ENCODE measurements at places on chromosomes 6 and 20.
A peak's percentile ranks its signal among the peaks of the same experiment; 100 is the strongest.

- DNase-seq: no peak
Observed at GRCh38 chr6:130116273-130116672, 97.9 kb downstream of the L3MBTL3 start.

- DNase-seq: peak; percentile 20
Observed at GRCh38 chr20:438571-439469, 23.5 kb downstream of the TBC1D20 start.

DNA sequence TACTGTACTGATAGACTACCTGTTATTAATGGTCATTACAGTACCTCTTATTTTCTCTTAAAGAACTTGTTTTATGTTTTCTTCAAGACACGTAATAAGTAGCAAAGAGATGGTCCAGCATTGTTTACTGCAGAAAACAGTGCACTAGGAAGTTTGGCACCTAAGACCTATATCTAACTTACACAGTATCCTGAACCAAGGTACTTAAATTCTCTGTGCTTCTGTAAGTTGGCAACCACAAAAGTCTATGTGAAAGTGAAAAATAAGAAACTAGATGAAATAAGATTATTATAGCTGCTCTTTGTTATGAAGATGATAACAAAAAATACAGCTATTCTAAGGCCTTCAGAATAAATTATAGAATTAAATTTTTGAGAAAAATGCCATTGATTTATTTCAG, 411.7 kb upstream of the SOX4 start:
- DNase-seq: no peak

- DNase-seq: no peak
Observed at GRCh38 chr20:43151256-43151655, 38.5 kb downstream of the PTPRT start.

GRCh38 chr6:13165502-13166172, 162.7 kb downstream of the TBC1D7 start:
- no peak for DNase-seq

DNA sequence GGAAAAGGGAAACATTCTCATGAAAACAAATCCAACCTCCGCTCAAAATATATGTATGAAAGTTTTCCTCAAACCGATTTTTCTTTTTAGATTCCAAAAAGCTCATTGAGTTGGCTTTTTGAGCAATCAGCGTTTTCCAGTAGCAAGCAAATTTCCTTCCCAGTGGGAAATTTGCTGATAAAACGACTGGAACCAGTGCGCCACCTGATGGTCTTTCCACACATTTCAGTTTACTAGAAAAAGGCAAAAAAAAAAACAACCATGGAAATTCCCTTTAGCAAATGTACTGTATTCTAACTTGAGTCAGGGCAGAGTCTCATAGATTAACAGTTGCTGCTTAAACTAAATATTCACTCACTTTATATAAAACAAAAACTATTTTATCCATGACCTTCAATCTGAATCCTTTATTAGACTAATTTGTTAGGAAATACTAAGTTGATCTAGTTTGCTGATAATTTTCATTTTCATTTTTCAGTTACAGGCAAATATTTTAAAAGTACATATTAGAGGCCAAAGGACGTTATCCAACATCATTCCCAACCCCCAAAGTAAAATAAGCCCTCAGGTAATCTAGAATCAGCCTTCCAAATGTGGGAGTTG, 271.5 kb downstream of the FOXA2 start:
- no peak for DNase-seq

DNA sequence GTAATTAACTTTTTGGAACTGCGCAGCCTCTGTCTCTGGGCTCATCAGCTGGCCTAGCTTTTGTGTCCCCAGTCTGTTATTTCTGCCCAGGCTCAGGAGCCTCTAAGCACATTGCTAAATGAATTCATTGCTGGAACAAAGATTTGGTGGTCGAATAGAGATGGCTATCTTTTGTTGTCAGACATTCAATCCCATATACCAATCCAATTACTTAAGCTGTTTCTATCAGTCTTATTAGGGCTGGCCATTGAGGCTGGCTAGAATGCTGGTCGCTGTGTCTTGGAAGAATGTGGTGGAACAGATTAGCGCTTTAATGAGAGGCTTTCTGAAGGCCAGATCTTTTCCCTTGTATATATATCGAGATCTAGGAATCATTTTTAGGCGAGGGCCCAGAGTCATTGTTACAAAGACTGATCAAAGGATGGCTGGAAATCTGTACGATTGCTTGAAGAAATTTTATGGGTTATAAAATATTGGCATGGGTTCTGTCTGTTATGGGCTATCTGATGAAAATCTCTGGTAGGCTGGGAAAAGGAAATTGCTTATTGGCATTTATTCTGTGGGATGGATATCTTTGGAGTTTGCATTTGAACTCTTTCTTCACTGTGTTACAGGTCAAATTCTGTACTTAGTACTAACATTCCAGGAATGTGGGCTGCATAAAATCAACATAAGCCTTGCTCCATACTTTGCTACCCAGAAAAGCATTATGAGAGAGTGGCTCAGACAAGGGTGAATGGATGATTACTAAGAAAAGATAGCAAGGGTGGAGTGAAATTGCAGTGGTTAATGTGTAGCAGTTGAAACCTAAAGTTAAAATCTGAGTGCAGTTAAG, 34.8 kb upstream of the JAG1 start:
- no peak for DNase-seq

- DNase-seq: no peak
Observed at GRCh38 chr6:52858416-52858815, 17.8 kb upstream of the GSTA5 start.

Measured in stimulated activated CD8-positive, alpha-beta memory T cell treated with anti-CD3 and anti-CD28 coated beads, Interleukin-7, amount 100 ng/mL, for 1 hour (primary cell).